Activated CD8-positive, alpha-beta memory T cell treated with anti-CD3 and anti-CD28 coated beads for 1 hour (primary cell): ENCODE measurements at places on chromosomes 5 and 9.

- no peak for DNase-seq
These were observed 49.6 kb downstream of the ARHGAP26 start for GRCh38 chr5:142819825-142820224.

DNA sequence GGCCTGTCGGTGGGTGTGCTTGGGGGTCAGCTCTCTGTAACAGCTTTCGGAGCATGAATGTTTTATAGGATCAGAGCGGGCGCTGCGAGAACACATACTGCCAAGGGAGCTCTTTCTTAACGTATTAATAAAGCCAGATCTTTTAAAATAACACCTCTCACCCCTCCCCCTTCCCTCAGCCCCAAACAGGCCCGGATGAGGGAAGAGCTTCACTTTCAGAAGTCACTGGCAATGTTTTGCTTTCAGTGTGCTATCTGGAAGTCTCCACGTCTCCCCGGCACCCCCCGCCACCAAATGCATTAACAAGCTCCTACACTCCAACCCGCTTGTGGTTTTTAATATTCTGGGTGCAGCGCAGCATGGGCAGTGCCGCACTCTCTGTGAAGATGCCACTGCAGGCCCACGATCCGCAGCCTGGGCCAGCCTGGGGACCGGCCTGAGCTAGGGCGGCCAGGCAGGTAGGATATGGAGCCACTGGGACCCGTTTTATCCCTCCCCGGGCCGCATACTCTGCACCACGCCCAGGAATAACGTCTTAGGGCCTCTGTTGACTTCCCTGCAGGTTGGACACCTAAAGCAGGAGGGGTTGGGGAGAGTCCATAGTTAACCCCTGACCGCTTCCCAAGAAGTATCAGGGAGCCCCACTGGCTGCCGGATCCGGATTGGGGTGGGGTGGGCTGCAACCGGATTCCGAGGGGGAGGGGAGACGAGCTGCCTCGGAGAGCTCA is 12.6 kb downstream of the NR2F1 start:
- no peak for DNase-seq

GRCh38 chr9:11235061-11235460 is 622.3 kb upstream of the PTPRD start:
- no peak for DNase-seq

- no peak for DNase-seq
These were observed 61.3 kb upstream of the MOCS2 start for GRCh38 chr5:53170746-53171349.

GRCh38 chr9:81083854-81084512 is 605.4 kb downstream of the TLE1 start:
- DNase-seq: no peak

DNA sequence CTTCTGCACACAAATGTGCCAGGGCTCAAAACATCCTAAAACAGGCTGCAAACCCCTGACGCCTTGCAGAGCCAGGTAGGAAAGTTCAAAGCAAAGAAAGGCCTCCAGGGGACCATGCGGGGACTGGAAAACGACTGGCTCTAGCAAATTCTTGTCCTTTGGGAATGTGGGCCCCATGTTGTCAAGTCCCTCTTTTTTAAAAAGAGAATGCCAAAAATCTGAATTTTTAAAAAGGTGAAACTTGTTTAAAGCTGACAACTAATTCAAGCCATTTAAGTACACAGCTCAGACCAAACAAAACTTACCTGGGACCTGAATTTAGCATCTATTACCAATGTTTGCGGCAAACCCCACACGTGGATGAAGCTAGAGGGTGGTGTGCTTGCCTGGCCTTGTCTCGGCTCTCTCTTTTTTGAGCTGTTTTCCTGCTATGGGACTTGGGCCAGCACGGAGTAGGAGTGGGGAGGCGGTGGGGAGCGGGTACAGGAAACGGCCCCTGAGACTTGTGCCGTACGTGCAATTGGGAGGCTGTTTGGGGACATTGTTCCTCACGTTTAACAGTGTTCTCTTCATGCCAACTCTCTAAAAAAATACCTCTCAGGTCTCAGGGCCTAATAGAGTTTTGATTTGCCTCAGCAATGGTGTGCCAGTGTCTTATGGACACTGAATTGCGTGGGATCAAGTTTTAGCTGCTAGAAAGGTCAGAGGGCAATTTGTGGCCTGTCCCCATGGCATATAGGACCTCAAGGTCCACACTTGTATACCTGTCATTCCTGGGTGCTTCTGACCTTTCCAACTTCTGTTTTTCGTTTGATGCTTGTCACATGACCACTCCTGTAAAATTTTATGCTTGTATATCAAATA is 15.1 kb upstream of the PHF19 start:
- no peak for DNase-seq

GRCh38 chr5:674630-675011 is 18.5 kb downstream of the TPPP start:
- no peak for DNase-seq

DNA sequence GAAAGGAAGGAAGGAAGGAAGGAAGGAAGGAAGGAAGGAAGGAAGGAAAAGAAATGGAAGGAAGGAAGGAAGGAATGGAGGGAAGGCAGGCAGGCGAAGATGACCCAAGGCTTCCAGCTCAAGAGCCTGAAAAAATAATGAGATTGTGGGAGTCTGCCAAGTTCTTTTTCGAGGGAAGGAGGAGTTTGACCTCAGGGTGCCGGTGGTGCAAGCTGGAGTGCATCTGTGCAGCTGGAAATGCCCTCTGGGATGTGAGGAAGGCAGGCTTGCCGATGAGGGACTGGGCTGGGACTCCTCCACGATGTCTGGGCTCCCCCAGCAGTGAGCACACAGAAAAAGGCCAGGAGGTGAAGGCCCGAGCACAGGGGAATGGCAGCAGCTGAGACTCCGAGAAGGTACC is 154.9 kb upstream of the DAPK1 start:
- DNase-seq: no peak

DNA sequence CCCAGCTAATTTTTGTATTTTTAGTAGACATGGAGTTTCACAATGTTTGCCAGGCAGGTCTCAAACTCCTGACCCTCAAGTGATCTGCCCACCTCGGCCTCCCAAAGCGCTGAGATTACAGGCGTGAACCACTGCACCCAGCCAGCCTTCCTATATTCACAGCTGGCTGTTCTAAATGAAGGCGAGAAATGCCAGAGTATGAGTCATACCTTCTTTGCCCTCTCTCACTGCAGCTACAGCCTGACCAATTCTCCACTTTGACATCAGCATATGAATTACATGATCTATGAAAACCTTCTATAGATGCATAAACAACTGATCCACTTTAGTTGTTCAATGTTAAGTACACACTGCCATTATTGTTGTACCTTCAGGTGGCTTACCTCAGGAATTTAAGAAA is 14.5 kb downstream of the APTX start:
- no peak for DNase-seq
